ENCODE measurements at places on chromosomes 4 and X.

- peak; percentile 91 for DNase-seq
Measured at GRCh38 chr4:89110986-89111832, at the start of gene TIGD2. TIGD2 (plus strand) TSS chr4:89111533; CDS start chr4:89112975, 1,442 bp downstream.

- peak; percentile 88 for DNase-seq
Measured at GRCh38 chrX:154804957-154805695, at the start of gene MPP1. MPP1 (minus strand) TSS chrX:154805485; CDS start chrX:154805373, 112 bp downstream.

- no peak for DNase-seq
Measured at GRCh38 chrX:38240541-38240940, 19.9 kb upstream of the SRPX start.

GRCh38 chr4:10160281-10160856, 43.8 kb upstream of the WDR1 start:
- DNase-seq: peak; percentile 39

GRCh38 chrX:149453906-149454822, 50.9 kb downstream of the IDS start:
- DNase-seq: no peak

DNA sequence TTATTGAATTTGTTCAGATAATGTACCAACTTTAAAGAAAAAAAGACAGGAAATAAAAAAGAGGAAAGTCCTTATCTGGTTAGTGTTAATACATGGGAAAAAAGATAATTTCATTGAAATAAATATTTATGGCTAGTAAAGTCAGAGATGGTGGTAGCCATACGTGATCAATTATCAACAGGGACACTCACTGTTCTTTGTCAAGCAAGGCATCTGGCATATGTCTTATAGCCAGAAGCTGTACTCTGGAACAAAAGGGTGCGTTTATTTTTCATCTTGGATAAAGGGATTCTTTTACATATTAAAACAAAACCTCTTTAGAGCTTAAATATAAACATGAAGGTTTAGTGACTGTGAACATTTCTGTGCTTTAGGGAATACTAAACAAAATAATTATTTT, 26.7 kb downstream of the HDX start:
- no peak for DNase-seq

Data from small intestine (tissue), 16 donors.